ENCODE measurements at places on chromosomes 1 and 21.

DNA sequence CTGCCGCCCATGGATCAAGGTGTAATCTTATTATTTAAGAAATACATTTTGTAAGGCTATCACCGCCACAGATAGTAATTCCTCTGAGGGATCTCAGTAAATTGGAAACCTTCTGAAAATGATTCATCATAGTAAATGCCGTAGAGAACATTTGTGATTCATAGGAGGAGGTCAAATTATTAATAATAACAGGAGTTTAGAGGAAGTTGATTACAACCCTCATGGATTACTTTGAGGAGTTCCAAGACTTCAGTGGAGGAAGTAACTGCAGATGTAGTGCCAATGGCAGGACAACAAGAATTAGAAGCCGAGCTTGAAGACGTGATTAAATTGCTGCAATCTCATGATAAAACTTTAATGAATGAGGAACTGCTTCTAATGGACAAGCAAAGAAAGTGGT lies 280.1 kb downstream of the PTPRC start:
- DNase-seq = no peak

DNA sequence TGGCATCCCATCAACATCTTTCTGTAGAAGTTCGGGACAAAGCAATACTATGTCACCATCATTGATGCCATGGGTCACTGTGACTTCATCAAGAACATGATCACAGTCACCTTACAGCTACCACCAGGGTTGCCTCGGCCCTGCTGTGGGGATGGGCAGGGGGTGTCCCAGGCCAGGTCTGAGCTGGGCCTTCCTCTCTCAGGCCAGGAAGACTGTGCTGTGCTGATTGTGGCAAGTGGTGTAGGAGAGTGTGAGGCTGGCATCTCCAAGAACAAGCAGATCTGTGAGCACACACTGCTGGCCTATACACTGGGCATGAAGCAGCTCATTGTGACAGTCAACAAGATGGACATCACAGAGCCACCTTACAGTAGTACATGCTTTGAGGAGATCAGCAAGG lies 20.9 kb upstream of the RPL11 start:
- no peak for DNase-seq

GRCh38 chr1:16348414-16349182 lies 3.7 kb downstream of the FBXO42 start:
- no peak for DNase-seq

GRCh38 chr1:178740924-178741323 lies 15.9 kb downstream of the RALGPS2 start:
- no peak for DNase-seq

DNA sequence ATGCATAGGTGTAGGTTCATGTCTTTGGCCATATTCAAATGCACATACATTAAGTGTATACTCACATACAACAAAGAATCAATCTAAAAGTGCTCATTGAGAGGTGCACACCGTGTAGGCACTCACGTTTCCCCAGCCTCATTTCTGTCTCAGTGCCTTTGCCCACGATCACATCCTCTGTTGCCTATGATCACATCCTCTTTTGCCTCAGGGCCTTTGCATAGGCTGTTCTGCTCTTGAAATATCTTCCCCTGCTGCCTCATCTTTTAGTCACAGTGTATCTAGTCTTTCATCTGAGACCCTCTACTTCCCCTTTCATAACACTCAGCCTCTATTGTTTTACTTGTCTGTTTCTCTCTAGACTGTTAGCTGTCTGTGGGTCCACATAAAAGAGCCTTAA lies 69.3 kb downstream of the FOXD2 start:
- no peak for DNase-seq

- DNase-seq = no peak
Measured at GRCh38 chr1:99705385-99705784, 59.5 kb downstream of the PALMD start.

DNA sequence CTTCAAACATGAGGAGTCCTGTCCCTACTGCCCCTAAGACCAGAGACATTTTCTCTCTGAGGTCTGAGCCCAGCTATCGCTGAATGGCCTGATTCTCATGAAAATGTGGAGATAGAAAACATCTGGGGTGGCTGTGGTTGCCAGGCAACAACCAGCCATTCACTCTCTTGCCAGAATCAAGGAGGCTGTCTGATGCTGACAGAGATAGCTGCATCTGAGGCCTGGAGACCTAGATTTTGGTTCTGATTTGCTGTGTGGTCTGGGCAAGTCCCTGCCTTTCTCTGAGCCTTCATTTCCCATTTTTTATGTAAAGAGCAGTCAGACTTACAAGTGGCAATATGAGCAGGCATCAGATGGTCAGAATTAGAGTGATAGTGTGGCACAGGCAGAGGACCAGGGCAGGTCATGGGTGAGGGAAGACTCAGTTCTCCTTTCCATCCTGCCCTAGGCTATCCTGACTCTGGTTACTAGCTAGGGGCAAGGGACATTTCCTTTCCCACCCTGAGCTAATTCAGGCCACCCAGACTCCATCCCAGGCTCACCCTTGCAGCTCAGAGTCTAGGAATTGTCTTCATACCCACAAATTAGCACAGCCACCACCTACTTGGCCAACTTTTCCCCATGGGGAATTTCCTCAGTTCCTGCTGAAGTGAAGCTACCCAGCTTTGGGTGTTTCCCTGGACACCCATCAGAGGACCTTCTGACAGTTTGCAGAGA lies 20.0 kb upstream of the RNF19B start:
- peak; percentile 56 for DNase-seq

GRCh38 chr1:17021896-17022295 lies 10.2 kb upstream of the ATP13A2 start:
- no peak for DNase-seq

DNA sequence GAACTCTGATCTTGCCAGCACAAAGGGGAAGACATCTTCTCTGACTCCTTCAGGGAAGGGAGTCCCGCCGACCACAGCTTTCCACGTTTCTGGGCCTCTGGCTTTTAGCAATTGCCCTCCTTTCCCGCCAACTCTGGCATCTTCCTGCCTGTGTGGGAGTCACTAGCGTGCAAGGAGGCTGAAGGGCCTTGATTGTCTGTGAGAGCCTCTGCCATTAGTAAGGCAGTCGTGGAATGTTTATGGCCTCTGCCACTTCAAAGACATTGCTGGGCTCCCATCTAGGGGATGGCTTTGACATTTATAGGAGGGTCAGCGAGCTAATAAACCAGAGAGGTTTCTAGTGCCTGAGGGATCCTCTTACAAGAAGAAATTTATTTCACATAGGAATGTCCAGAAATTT lies 14.3 kb upstream of the PROK1 start:
- no peak for DNase-seq

DNA sequence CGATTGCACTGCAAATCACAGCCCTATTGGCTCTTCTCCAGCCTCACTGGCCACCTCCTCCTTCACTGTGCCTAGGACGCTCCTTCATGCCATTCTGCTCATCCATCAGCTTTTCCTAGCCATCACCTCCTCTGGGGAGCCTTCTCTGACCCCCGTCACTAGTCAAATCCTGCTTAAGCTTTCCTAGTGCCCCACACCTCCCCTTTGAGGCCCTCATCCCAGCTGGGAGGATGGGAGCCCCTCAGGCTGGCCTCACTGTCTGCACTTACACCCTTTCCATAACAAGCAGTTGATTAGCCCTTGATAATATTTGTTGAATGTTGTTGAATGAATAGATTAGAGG lies 50.7 kb downstream of the KLHDC7A start:
- no peak for DNase-seq

GRCh38 chr1:221594576-221594975 lies 147.3 kb downstream of the DUSP10 start:
- no peak for DNase-seq

DNA sequence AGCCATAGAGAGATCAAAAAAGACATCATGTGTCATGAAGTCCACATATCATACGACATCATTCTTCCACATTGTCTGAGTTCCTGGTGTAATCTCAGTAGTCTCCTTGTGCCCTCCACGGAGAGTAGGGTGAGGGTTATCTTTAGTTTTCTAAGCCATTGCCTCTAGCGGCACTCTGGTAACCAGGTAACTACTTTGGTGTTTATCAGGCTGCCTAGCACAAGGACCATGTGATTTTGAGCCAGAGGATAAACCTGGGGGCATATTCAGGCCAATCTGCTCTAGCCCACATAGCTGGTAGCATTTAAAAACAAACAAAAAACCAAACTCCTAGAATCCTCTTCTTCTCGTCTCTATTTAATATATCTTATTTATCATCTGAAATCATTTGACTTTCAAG lies 147.4 kb downstream of the GDAP2 start:
- no peak for DNase-seq

DNA sequence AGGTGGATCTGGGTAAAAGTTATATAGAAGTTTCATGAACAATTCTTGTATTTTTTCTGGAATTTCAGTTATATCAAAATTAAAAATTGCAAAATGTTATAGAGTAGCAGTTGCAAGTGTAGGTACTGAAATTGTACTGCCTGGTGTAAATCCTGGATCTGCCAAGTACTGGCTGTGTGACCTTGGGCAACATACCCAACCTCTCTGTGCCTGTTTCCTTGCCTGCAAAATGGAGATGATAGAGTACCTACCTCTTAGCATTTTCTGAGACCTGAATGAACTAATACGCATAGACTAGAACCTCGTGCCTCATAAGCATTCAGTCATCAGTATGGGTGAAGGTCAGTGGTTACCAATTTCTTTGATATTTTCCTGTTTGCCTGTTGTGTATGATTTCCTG lies 290.0 kb upstream of the KAZN start:
- no peak for DNase-seq

DNA sequence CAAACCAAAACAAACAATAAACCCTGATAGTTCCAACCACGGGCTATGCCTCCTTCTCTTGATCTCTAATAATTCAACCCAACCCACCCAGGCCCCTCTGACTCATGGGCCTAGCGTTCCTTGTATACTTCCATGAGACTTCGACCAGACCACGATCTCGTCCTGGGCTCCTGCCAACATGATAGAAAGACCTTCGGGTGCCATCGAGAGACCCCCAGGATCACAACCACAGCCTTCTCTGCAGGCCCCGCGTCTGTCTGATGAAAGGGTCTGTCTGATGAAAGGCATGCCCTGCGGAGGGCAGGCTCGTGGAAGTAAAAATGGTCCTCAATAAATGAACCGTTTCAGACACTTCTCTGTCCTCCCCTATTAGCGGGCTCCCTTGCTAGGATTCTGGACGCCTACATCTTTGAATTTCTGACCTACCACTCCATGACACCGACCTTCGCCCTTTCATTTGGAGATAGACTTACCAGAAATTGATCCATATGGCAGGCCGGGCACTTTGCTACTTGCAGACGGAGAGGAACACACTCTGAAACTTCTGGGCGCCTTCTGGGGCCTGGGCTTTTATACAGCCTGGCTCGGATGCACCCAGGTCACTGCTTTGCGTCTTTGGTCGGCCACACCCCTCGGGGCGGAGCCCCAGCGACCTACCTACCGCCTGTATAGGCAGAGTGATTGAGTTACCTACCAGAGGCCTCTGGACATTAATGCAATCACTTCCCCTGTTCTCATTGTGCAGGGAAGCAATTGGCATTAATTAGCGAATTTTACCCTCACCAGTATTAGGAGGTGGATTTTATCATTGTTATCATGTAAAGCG lies 5.3 kb upstream of the KLF18 start:
- DNase-seq = no peak

DNA sequence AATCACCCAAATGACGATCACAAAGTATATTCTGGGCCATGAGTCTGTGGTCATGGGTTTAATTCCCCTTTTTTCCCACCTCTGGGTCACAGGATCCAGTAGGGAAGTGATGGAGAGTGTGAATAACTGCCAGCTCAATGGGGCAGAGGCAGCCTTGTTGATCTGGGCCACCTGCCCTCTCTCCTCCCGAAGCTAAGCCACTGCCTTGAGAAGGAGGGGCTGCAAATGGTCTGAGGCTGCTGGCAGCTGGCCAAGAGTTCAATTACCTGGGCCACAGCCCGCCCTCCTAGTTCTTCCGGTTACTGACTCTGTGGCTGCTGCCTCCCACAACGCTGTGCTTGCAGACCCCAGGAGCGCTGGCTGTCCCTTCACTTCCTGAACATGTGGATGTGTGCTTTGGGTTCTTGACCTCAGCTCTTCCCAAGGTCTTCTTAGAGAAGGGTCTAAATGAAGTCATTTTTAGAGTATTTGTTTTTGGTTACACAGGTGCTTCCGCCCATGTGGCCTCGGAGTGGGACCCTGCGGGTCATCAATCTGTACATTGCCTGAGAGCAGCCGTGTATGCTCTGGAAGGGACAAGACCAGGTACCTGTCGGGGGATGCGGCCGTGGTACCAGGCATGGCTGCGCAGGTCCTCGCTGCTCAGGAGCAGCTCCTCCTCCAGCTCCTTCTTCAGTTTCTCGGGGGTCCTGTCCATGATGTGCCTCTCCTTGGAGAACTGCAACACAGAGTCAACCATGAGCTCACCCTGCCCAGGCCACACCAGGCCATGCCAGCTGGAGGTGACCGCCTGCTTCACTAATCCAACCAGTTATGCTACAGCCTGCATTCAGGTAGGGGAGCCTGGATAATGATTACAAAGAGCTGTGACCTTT lies 89.7 kb downstream of the BCAR3 start:
- no peak for DNase-seq

DNA sequence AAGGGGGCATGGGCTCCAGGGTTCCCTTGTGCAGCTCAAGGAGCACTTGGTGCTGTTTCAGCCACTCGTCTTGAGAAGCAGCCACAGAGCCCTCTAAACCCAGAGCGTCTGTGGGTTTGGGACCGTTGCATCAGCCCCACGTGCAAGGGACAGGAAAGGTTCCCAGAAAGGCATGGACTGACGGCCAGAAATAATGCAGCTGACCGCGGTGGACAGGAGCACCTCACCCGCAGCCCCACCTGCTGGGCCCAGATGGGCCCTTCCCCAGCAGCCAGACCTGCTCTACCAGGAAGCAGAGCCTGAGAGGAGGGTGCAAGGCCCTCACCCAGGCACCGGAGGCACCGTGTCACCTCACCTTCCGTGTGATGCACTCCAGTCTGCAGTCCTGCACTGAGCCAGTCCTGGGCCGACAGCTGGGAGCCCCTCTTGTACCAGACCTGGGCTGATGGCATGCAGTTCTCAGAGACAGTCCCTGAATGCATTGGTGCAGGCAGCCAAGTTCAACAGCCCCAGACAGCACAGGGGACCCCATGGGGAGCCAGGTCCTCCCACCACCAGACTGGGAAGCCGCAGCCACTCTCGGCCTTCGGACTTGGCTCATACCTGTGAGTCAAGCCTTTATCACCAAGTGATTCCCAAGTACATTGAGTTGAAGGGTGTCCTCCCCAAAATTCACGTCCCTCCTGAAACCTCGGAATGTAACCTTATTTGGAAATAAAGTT lies 4.8 kb upstream of the TFF3 start:
- no peak for DNase-seq

GRCh38 chr1:3327936-3328590 lies 126.4 kb upstream of the ARHGEF16 start:
- DNase-seq = no peak

GRCh38 chr1:100835866-100836842 lies 58.5 kb downstream of the EXTL2 start:
- no peak for DNase-seq

DNA sequence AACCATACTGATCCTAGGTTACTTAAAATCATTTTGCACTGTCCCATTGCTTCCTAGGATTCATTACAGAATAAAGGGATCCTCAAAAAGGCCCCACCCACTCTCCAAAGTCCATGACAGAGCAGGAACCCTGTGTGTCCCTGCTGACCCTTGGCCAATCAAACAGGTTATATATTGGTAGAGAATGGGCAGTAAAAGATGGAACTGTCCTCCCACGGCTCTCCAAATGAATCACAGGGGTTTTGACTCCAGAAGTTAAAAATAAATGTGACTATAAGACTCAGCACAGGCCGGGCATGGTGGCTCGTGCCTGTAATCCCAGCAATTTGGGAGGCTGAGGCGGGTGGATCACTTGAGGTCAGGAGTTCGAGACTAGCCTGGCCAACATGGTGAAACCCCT lies 65.5 kb downstream of the ACOT7 start:
- DNase-seq = no peak
